ENCODE measurements at places on chromosomes 6 and 20.

GRCh38 chr6:136249811-136250685, at the start of gene MTFR2:
Gene MTFR2, minus strand, starts transcription at chr6:136250311. Its CDS starts 1,212 bp downstream, at chr6:136249099.
- DNase-seq, result peak; percentile 99

DNA sequence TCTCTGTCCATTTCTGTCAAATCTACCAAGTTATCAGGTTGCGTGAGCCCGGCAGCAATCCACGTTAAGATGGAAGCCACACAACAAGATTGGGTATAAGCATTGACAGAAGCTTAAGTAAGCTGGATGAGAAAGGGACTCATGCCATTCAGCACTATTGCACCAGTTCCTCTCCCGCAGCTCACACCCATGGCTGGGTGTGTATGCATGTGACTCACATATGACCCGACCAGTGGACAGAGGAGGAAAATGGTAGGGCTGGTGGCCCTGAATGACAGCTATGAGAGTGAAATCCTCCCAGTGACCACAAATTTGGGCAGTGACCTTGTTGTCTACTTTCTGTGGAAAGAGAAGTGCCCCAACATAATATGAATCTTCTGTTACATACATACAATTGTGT, 113.5 kb downstream of the OTOR start:
- no peak for DNase-seq

GRCh38 chr6:36519352-36519751, 27.9 kb downstream of the STK38 start:
- DNase-seq, result no peak

DNA sequence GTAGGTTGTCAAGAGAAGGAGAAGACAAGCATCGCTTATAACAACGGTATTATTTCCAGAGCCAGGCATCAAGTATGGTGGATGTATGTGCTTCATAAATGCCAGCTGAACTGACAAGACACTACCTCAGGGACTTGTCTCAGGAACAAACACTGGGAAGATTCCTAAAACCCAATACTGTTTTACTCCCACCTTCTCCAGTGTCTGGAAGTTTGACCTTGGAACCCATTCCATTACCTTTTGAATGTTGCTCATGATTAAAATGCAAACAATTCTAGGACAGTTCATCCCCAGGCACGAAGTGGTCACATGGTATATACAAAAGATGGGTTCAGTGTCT, 300.1 kb downstream of the ADGB start:
- DNase-seq, result no peak

DNA sequence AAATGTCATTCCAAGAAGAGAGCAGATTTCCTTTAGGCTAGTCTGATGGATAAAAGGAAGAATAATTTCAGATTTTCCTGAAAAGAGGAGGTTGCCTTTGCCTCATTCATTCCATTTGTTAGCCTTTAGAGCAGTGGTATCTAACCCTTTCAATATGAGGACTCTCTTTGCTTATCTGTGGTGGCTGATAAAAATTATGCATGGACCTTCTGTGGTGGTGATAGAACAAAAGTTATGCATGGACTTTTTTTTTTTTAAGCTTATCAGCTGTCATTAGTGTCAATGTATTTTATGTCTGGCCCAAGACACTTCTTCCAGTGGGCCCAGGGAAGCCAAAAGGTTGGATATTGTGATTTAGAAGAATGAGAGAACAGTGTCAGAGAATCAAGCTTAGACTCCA, 1.7 kb downstream of the TRIM39 start:
- no peak for DNase-seq

Measured in adipocyte (in vitro differentiated cells).